ENCODE measurements at places on chromosomes 12 and 14. TPM values are rescaled to one million over a fixed set of nuclear protein-coding genes. Genes with fewer than 3 reads are reported as not detected.

GRCh38 chr12:103197725-103198388 is 240.4 kb downstream of the ASCL1 start:
- DNase-seq, result no peak

Gene GDF3
- not detected for total RNA-seq

DNA sequence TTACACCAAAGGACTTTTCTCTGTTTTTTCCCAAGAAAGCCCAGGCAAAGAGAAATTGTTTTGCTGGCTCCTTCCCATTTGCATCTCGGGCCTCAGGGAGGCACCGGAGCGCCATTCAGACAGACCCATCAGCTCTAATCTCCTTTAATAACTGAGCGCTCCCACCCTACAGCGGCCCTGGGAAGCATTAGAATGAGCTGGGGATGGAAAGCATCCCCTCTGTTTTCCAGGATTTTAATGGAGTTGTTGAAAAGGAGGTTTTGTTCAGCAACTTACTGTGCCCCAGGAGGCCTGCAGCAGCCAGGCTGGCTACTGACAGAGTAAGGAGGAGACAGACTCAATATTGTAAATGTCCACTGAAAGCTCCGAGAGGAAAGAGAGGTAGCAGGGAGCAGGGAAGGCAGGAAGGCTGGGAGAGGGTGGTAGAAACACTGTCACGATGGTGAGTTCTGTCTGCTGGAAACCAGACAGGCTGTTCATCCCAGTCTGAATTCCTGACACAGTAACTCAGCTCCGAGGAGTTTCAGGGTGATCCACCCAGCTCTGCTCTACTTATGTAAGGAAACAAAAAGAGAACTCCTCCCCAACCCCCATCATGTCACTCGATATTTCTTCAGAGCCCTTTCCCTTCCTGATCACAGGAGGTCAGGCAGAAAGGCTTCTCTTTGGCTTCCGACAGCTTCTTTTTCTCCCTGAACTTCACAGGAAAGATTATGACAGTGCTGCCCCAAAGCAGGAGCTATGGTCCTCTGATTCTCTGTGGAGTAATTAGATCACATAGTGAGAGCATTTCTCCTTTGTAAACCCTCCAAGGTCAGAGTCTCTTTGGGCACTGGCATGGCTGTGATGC is 62.5 kb upstream of the TMEM132D start:
- DNase-seq, result no peak

Gene FAM186B
- total RNA-seq, result 0.15 TPM

DNA sequence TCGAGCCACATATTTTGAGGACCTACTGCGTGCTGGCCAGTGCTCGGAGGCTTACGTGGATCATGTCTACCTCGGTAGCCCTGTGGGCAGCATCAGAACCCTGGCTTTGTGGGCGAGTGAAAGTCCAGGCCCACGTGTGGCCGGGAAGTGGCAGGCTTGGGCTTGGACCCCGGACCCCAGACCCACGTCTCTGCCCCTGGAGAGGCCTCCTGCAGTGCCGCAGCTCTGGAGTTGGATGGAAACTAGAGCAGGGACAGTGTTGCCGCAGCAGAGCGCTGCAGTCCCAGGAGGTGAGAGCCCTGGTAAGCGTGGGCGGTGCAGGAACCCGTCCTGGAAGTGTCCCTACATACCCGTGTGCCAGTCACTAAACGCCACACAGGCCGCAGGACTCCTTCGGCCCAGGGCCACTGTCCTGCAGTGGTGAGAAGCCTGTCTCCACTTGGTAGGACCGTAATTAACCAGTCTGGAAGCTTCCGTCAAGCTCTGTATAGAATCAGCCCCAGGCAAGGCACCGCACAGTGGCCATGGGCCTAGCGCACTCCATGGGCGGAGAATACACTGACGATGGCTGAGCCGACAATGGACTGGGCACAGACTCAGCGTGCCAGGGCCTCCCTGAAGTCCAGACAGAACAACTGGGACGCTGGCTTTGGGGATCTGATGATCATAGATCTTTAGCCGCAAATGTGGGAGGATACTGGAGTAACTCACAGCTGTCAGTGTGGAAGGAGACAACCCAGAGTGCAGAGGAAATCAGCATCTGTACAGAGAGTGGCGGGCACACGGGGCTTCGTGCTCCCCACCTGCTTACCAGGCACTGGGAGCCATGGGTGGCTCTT is 219.5 kb downstream of the KIF26A start:
- no peak for DNase-seq

GRCh38 chr14:102087762-102088011 is 843 bp upstream of the HSP90AA1 start:
- DNase-seq, result no peak

- no peak for DNase-seq
Observed at GRCh38 chr12:14811486-14811885, 2.5 kb downstream of the SMCO3 start.

GRCh38 chr12:3252450-3252891 is 175.3 kb downstream of the TSPAN9 start:
- DNase-seq, result no peak

DNA sequence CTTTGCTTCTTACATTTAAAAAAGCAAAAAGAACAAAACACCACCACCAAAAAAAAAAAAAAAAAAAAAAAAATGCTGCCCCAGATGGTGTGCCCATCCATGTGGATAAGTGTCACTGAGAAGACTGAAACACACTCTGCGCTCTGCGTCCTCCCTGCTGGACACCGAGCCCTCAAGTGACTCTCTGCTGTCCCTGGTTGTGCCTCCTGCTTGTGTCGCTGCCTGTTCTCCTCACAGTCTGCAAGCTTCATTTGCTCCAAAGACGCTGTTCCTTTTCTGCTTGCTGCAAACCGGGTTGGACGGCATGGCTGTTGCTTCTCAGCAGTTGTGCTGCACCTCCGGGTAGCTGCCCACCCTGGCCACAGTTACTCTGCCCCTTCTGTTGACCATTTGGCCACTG is 276.2 kb upstream of the ATP2B1 start:
- no peak for DNase-seq

GRCh38 chr14:101335061-101335661 is 226.1 kb upstream of the DIO3 start:
- no peak for DNase-seq

DNA sequence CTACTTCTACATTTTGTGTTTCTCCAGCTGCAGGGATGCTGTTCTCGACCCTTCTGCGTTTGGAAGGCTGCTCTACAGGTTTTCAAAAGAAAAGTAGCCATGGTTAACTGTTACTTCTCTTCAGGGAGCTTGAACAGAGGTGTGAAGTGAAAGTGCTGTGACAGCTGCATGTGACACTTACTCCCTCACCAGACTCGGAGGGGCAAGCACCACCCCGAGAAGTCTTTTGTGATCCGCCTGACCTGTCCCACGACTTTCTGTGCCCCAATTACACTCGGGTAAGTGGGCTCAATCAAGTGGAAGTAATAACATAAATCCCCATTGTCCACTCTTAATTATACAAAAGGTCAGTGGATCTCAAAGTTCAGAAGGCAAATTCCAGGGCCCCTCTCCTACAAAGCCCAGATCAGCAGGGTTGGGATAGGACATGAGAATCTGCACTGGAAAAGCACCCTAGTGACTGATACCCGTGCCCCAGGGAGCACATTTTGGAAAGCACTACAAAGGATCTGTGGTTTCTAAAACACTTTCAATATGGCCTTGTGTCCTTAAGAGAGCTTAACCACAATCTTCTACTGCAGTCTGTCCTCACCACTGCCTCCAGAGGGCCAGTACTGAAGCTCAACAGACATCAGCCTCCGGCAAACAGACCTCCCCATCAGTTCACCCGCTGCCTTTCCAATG is 11.5 kb downstream of the FICD start:
- no peak for DNase-seq

Gene CD4
- 219 TPM for total RNA-seq

Gene GPR132
- total RNA-seq, result 44.2 TPM
